ENCODE measurements at places on chromosomes 1 and 21. TPM values are rescaled to one million over a fixed set of nuclear protein-coding genes. Genes with fewer than 3 reads are reported as not detected.

GRCh38 chr1:1128454-1129139, 12.7 kb upstream of the C1orf159 start:
- DNase-seq, result no peak

- no peak for DNase-seq
Observed at GRCh38 chr1:244917073-244917670, 52.8 kb upstream of the HNRNPU start.

AMY2A gene
- total RNA-seq, result not detected

DNA sequence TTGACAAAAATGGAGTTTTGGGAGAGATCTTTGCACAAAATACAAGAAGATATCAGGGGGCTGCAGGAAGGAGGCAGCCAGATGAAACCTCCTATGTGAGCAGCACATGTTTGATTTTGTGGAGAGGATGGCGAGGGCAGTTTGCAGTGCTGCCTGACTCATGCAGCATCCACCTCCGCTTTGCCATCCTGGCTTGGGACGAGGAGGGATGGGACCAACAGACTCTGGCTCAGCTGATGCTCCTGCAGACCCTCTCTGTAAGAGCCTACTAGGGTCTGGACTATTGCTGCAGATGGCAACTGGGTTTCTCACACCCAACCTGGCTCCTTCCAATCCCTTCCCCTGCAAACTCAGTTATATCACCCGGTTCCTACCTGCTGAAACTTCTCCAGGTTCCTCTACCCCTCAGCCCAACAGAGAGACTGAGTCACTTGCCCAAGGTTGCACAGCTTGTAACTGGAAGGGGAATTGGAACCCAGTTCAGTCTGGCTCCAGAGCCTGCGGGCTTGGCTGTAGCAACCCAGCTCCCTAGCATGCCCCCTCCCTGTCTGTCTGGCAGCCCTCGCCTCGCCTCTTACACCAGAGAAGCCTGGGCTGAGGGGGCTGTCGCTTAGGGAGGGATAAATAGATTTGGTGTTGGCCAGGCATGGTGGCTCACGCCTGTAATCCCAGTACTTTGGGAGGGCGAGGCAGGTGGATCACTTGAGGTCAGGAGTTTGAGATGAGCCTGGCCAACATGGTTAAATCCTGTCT, 205.8 kb downstream of the PTPRU start:
- DNase-seq, result no peak

NPHP4 gene
- total RNA-seq, result 9.4 TPM

- DNase-seq, result no peak
Observed at GRCh38 chr1:173161510-173162221, 45.5 kb downstream of the TNFSF4 start.

EXO5 gene
- 6.3 TPM for total RNA-seq

DNA sequence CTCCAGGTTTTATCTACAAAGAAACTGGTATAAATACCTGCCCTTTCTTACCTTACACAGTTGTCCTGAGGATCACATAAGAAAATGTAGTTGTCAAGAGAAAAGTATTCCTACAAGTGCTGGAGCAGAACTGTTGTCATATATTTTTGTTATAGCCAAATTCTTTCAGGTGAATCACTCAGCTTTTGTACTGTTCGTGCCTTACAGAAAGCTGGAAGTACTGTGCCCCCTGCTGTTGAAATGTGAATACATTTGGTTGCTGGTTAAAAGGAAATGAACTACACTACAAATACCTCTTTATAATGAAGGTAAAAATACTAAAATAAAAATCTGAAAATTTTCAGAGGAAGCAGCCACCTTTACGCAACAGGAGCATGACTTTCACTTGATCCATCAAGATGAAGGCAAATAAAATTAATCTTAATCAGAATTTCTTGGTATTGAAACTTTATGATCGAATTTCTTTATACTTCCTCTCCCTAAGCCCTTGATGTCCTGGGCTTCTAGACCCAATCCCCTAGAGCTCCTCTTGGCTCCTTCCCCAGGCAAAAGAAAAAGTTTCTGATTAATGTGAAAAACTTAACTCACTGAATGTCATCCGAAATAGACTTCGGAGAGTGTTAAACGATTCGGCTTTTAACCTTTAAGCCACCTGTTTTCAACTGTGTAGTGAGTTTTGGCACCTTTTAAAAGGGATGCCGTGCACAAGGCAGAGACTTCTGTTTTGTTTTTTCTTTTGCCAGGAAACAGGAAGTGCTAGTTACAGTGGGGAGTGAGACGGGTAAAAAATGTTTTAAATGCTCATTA, 12.5 kb downstream of the CHML start:
- DNase-seq, result peak; percentile 52

YBX1 gene
- 1,156 TPM for total RNA-seq

- no peak for DNase-seq
Observed at GRCh38 chr1:15288173-15288926, 41.3 kb downstream of the FHAD1 start.

MYCL gene
- 8.1 TPM for total RNA-seq

HMGCL gene
- total RNA-seq, result 45.3 TPM

DNA sequence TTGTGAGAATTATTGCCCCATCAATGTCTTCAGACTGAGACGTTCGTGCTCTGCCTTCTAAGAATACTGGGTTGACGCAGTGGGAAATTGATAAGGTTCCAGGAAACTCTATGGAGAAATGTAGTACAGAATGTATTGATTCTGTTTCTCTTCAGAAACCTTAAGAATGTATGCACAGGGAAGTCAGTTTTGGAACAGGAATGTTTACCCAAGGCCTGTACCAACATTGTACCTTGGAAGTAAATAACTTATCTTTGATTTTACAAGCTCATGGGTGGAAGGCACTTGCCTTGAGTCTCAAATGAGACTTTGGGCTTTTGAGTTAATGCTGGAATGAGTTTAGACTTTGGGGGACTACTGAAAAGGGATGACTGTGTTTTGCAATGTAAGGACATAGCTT, 59.5 kb upstream of the PCP4 start:
- no peak for DNase-seq

DNA sequence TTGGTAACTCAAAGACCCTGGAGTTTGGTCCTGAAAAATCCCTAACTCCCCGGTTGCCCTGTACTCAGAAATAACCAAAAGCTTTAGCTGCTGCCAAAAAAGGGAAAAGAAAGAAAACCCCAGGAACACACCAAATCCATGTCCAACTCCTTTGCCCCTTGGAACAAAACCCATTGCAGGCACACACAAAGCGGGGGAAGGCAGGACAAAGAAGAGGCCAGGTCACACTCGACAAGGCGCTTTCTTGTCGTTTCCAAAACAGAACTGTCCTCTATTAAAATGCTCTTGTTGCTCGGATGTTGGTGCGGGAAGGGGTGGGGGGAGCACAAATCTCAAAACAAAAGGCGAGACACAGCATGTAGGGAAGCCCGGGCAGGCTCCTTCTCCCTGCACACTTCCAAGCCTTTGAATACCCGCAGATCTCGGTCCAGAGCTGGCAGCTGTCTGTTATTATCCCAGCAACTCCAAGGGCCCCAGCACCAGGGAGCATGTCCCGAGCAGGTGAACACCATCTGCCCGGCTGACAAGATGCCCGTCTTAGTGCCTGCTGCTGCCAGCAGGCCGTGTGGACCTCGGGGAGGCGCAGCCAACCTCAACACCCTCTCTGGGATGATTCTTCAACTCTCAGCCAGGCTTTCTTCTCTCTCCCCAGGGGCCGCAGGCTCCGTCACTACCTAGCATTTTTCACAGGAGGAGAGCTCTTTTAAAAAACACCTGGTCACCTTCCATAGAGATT, 96.4 kb downstream of the SSBP3 start:
- DNase-seq, result no peak

PTPRU gene
- 64.8 TPM for total RNA-seq

HAO2 gene
- not detected for total RNA-seq

- DNase-seq, result no peak
Observed at GRCh38 chr1:64893921-64894320, 72.4 kb downstream of the JAK1 start.

AZIN2 gene
- 9.7 TPM for total RNA-seq

RGS21 gene
- not detected for total RNA-seq

FAM163A gene
- 0.42 TPM for total RNA-seq

DNA sequence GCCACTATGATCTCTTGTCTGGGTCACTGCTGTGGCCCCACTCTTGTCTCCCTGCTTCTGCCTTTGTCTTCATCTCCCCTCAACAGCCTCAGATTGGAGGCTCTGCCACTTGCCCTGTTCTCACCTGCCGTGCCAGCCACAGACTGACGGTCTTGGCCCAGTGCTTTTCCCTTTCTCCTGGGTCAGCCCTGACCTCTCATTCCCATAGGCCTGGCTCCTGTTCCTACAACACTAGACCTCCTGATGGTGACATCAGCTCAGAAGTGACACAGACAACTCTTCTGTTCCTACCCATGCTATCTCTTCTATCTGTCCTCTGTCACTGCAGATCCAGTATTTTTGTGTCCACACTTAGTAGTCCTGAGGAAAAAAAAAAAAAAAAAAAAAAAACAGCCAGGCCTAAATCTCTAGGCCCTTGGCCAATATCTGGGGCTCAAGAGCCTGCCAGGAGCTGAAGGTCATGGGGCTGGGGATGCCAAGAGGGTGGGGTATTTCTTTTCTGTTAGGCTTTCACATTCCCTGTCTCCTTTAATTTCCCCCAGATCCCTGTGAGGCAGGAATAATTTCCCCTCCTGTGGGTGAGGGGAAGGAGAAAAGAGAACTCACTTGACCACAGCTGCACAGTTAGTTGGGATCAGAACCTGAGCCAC, 42.0 kb upstream of the FOXO6 start:
- no peak for DNase-seq

KRTAP7-1 gene
- total RNA-seq, result not detected

DNA sequence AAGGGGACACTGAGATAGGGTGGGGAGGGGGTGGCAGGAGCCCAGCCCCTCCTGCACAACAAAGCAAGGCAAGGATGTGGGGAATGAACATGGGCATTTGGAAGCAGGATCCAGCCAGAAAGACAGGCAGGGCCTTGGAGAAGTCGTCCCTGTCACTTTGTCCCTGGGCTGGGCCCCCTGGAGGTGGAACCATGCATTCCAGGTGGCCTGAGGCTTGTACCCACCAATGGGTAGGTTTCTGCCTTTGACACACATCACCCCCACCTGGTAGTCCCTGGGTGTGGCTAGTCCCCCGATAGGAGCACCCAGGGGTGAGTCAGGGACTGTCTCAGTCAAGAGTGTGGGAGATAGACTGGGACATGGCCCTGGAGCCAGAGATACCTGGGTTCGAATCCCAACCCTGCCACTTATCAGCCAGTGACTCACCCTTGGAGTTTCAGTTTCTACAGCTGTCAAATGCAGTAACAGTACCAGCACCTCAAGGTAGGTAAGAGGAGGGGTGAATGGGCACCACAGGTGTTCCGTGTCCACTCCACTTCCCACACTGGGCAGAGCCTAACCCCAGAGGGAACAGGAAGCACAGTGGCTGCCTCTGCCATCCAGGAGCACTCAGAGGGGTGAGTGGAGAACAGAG, 10.0 kb downstream of the PLA2G2D start:
- DNase-seq, result no peak

- DNase-seq, result peak; percentile 53
Observed at GRCh38 chr1:58738876-58739275, 39.0 kb upstream of the MYSM1 start.

- no peak for DNase-seq
Observed at GRCh38 chr1:115946116-115946515, 30.2 kb upstream of the SLC22A15 start.
